ENCODE measurements at places on chromosomes 6 and 20.
A peak's percentile ranks its signal among the peaks of the same experiment; 100 is the strongest.

DNA sequence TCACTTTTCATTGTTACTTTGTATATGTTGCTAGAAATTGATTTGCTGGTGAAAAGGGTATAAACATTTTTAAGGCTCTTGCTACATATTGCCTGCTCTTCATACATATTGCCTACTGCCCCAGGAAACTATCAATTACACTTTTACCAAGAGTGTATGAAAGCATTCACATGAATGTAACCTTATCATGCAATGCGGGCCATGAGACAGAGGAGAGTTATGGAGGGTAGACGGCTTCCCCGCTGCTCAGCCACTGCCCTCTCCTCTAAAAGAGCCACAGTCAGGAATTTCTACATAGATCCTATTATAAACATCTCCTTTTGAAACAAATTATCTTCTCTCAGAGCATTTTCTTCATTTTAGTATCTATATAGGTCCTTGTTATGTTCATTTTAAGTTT lies 264.4 kb downstream of the ESR1 start:
- H3K27me3 ChIP-seq: no peaks in the 10 kb centered on the region
- H3K36me3 ChIP-seq: no peaks in the 10 kb centered on the region
- H3K27ac ChIP-seq: no peak overlapping the region
- peak; percentile 53 for DNase-seq
- H3K4me1 ChIP-seq: no peaks in the 10 kb centered on the region

- H3K4me3 ChIP-seq: no peak overlapping the region
- H3K27ac ChIP-seq: no peak overlapping the region
- H3K27me3 ChIP-seq: peaks cover 26% of the 10 kb centered on the region
- DNase-seq: peak; percentile 13
- no peaks in the 10 kb centered on the region for H3K36me3 ChIP-seq
These were observed 931 bp upstream of the MTCL3 start for GRCh38 chr6:127520066-127520465.

DNA sequence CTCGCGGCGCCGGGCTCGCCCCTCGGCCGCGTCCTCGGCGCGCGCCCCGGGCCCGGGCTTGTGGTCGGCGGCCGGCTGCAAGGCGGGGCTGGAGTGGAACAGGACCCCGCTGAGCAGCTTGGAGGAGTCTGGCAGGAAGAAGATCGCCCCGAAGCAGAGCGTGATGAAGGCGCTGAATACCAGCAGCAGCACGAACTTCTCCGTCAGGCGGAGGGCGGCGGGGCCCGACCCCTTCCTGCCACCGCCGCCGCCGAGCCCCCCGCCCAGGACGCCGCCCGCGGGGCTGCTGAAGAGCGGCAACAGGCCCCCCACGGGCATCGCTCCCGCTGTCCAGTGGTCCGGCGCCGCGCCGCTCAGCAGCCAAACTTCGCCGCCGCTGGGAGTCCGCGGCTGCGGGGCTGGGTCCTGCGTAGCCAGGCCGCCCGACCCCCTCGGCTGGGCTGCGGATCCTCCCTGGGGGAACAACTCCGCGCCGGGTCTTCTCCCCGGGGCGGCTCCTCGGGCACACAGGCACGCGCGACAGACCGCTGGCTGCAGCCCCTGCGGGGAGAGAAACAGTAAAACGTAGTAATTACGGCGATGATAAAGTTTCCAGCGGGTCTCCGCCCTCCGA lies 707 bp downstream of the MAN1A1 start:
- no peak overlapping the region for H3K27ac ChIP-seq
- DNase-seq: no peak
- no peaks in the 10 kb centered on the region for H3K36me3 ChIP-seq
- peak overlapping the region; percentile 100 for H3K4me3 ChIP-seq
- H3K27me3 ChIP-seq: no peaks in the 10 kb centered on the region

GRCh38 chr6:136959471-136959891 lies 37.4 kb downstream of the SLC35D3 start:
- peak; percentile 56 for DNase-seq
- no peaks in the 10 kb centered on the region for H3K27me3 ChIP-seq
- peaks cover 10% of the 10 kb centered on the region for H3K4me1 ChIP-seq
- peak overlapping the region; percentile 84 for H3K27ac ChIP-seq

GRCh38 chr6:106749609-106750008 lies 120.2 kb downstream of the QRSL1 start:
- H3K36me3 ChIP-seq: no peaks in the 10 kb centered on the region
- no peaks in the 10 kb centered on the region for H3K27me3 ChIP-seq
- no peak overlapping the region for H3K4me3 ChIP-seq
- H3K4me1 ChIP-seq: peaks cover 25% of the 10 kb centered on the region

DNA sequence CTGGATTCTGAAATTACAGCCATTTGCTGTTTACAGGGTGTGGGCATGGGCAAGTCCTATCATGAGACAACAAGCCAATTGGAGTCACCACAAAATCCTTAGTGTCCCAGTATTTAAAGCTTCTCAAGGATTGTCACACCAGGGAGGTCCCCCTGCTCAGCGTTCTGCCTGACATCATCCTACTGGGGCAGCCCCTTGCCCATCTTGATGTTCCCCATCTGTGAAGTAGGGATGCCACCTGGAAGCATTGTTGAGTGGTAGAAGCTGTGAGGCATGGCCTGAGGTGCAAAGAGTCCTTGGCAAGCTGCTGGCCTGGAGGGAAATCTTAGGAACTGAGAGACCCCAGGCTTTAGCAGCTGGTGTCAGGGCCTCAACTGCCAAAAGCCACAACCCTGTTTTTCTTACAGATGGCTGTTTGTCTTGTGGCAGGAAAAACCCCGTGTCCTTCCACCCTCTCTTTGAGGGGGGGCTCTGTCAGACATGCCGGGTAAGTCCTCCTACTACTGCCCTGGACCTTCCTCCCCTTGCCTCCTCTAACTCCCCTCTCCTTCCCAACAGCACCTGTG lies 23.3 kb upstream of the MAPRE1 start:
- peaks cover 76% of the 10 kb centered on the region for H3K36me3 ChIP-seq
- no peak for DNase-seq
- H3K4me1 ChIP-seq: peaks cover 5% of the 10 kb centered on the region
- H3K27me3 ChIP-seq: no peaks in the 10 kb centered on the region

- no peaks in the 10 kb centered on the region for H3K27me3 ChIP-seq
- H3K27ac ChIP-seq: no peak overlapping the region
- DNase-seq: no peak
- no peak overlapping the region for H3K4me3 ChIP-seq
- H3K36me3 ChIP-seq: no peaks in the 10 kb centered on the region
- H3K4me1 ChIP-seq: peaks cover 6% of the 10 kb centered on the region
These were observed 35.4 kb upstream of the HFE start for GRCh38 chr6:26051665-26052310.

- H3K27ac ChIP-seq: no peak overlapping the region
- no peaks in the 10 kb centered on the region for H3K27me3 ChIP-seq
- H3K4me3 ChIP-seq: no peak overlapping the region
These were observed 101.3 kb upstream of the SULF2 start for GRCh38 chr20:47886454-47887041.

- H3K27ac ChIP-seq: no peak overlapping the region
- no peak overlapping the region for H3K4me3 ChIP-seq
- H3K4me1 ChIP-seq: no peaks in the 10 kb centered on the region
These were observed 203.4 kb downstream of the TTLL2 start for GRCh38 chr6:167528239-167528638.

GRCh38 chr6:149628875-149629510 lies 19.5 kb downstream of the KATNA1 start:
- DNase-seq: no peak
- no peaks in the 10 kb centered on the region for H3K27me3 ChIP-seq
- no peak overlapping the region for H3K27ac ChIP-seq
- no peaks in the 10 kb centered on the region for H3K4me1 ChIP-seq
- peaks cover 2% of the 10 kb centered on the region for H3K36me3 ChIP-seq
- H3K4me3 ChIP-seq: no peak overlapping the region

GRCh38 chr20:62357681-62358080 lies 9.4 kb downstream of the LAMA5 start:
- no peak for DNase-seq
- H3K4me3 ChIP-seq: no peak overlapping the region
- peaks cover 70% of the 10 kb centered on the region for H3K36me3 ChIP-seq

DNA sequence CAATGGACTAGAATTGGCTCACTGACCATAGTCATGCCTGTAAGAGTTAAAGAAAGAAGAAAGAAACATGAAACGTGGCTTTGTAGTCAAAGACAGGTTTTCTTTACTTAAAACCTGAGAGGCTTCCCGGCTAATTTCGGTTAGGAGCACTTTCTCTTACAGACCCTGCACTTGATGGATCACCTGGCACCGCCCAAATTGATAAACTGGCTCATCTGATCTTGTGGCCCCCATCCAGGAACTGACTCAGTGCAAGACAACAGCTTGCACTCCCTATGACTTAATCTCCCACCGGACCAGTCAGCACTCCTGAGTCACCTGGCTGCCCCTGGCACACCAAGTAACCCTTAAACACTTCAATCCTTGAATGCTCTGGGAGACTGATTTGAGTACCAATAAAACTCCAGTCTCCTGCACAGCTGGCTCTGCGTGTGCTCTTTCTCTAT lies 12.3 kb downstream of the TMEM14B start:
- no peaks in the 10 kb centered on the region for H3K27me3 ChIP-seq
- H3K27ac ChIP-seq: no peak overlapping the region
- DNase-seq: no peak
- no peak overlapping the region for H3K4me3 ChIP-seq
- H3K36me3 ChIP-seq: peaks cover 17% of the 10 kb centered on the region

DNA sequence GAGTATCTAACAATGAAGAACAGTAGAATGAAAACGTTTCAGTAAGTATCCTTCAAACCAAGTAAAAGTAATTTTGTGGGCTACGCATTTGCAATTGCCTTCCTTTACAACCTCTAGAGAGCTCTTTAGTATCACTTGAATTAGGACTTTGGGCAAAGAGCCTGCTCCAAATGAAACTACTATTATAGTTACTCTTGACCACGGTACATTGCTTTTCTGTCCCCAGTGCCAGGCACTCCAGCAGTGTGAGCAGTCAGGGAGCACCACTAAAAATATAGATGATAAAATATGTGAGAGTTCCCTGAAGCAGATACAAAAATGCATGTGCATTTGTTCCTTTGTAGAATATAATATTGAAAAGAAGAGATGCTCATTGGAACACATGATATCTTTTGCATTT lies 450.1 kb upstream of the MANEA start:
- H3K36me3 ChIP-seq: no peaks in the 10 kb centered on the region
- H3K27ac ChIP-seq: no peak overlapping the region
- DNase-seq: no peak
- H3K4me3 ChIP-seq: no peak overlapping the region

GRCh38 chr6:12844284-12845223 lies 128.0 kb downstream of the PHACTR1 start:
- H3K36me3 ChIP-seq: no peaks in the 10 kb centered on the region
- H3K4me1 ChIP-seq: no peaks in the 10 kb centered on the region
- H3K27me3 ChIP-seq: no peaks in the 10 kb centered on the region
- no peak overlapping the region for H3K27ac ChIP-seq
- no peak overlapping the region for H3K4me3 ChIP-seq

- H3K4me3 ChIP-seq: no peak overlapping the region
- no peaks in the 10 kb centered on the region for H3K4me1 ChIP-seq
- H3K27me3 ChIP-seq: no peaks in the 10 kb centered on the region
- H3K27ac ChIP-seq: no peak overlapping the region
- DNase-seq: no peak
These were observed 419.7 kb downstream of the CD109 start for GRCh38 chr6:74115674-74116073.

DNA sequence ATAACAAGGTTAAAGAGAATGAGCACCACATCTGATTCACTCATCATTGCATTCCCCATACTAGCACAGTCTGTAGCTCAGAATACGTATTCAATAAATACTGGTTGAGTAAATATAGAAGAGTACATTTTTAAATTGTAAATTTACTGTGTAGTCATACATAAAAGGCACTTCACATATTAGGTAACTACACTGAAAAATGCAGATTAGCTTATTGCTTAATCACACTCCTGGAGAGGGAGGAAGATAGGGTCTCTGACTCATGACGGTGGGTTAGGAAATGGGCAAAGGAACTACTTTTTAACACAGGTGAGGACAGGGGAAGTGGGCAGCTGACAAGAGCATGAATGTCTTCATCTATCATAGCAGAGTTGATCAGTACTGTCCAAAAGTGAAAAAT lies 133.2 kb downstream of the TBC1D32 start:
- no peaks in the 10 kb centered on the region for H3K27me3 ChIP-seq
- H3K4me3 ChIP-seq: no peak overlapping the region
- no peaks in the 10 kb centered on the region for H3K36me3 ChIP-seq

- H3K4me3 ChIP-seq: no peak overlapping the region
- no peaks in the 10 kb centered on the region for H3K36me3 ChIP-seq
- H3K4me1 ChIP-seq: no peaks in the 10 kb centered on the region
- no peaks in the 10 kb centered on the region for H3K27me3 ChIP-seq
- H3K27ac ChIP-seq: no peak overlapping the region
These were observed 56.1 kb downstream of the PSMG4 start for GRCh38 chr6:3314621-3315467.

GRCh38 chr20:9573335-9574151 lies 59.2 kb downstream of the LAMP5 start:
- H3K4me1 ChIP-seq: no peaks in the 10 kb centered on the region
- no peak overlapping the region for H3K27ac ChIP-seq
- no peaks in the 10 kb centered on the region for H3K36me3 ChIP-seq
- H3K4me3 ChIP-seq: no peak overlapping the region

DNA sequence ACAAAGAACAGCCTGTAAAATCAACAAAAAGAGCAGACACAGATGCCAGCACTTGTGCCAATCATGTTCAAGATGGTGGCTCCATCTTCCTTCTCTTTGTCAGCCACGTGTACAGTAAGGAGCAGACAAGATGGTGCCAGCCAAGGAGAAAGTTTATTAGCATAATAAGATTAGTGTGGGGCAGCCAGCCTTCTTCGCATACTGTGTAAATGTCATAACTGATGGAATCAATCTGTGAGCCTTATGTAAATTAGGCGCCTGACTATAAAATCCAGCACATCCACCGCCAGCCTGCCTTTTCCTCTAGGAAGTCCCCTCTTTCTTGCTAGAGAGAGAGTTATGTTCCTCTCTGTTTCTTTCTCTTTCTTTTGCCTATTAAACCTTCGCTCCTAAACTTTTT lies 99.7 kb upstream of the RALGAPA2 start:
- H3K4me1 ChIP-seq: peaks cover 6% of the 10 kb centered on the region
- no peaks in the 10 kb centered on the region for H3K27me3 ChIP-seq
- H3K4me3 ChIP-seq: no peak overlapping the region
- H3K36me3 ChIP-seq: no peaks in the 10 kb centered on the region

DNA sequence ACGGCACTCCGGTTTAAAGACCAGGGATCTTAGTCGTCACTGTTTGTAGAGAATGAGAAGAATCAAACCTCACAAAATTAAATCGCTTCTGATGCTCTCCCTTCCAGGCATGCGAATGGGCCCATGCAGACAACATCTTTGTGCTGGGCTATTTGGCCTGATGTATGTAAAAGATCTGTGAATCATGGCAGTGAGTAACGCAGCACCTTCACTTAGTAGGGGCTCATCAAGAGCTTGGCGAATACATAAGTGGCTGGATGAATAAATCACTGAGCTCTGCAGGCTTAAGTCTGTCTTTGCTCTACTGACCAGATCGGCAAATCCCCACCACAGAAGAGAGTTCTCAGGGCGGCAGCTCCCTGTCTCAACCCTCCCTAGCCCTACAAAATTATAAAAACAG lies 44.8 kb upstream of the AFDN start:
- H3K27ac ChIP-seq: no peak overlapping the region
- DNase-seq: no peak
- no peak overlapping the region for H3K4me3 ChIP-seq
- H3K27me3 ChIP-seq: no peaks in the 10 kb centered on the region
- peaks cover 17% of the 10 kb centered on the region for H3K4me1 ChIP-seq

GRCh38 chr20:35643045-35643444 lies 21.7 kb downstream of the CPNE1 start:
- no peak overlapping the region for H3K4me3 ChIP-seq
- DNase-seq: no peak
- H3K27me3 ChIP-seq: no peaks in the 10 kb centered on the region

- H3K27me3 ChIP-seq: no peaks in the 10 kb centered on the region
- no peak for DNase-seq
- H3K36me3 ChIP-seq: no peaks in the 10 kb centered on the region
- peaks cover 3% of the 10 kb centered on the region for H3K4me1 ChIP-seq
These were observed 1288.6 kb upstream of the GJE1 start for GRCh38 chr6:140844167-140844566.
